Stimulated activated CD4-positive, alpha-beta T cell treated with anti-CD3 and anti-CD28 coated beads, Interleukin-1b, Interleukin-23, amount 100 ng/mL, for 1 hour (primary cell): ENCODE measurements at places on chromosomes 3 and 15.

- no peak for DNase-seq
These were observed 37.9 kb downstream of the LIPC start for GRCh38 chr15:58469432-58470353.

DNA sequence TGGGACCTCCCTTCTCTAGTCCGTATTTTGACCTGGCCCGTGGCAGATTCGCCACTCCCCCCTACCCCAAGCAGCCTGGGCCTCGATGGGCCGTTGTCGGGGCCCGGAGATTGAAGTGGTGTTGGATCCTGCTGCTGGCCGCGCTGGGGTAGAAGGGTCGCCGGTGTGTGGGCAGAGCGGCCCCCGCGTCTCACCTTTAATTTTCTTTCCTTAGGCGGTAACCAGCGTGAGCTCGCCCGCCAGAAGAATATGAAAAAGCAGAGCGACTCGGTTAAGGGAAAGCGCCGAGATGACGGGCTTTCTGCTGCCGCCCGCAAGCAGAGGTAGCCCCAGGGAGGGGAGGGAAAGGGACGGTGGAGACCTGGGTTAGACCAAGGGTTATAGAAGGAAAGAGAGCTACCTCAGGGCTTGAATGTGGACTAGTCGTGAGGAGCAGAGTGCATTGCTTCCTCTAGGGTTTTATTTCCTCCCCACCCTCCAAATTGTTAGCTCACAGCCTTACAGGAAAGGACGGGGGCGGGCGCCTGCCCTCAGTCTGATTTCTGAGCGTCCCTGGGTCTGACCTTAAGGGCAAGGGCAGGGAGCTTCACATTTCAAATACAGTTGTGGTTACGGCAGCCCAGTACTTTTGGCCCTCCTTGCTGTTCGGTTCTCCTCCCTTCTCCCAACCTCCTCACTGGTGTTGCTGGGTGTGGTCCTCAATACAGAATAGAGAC is 799 bp downstream of the SERF2 start:
- no peak for DNase-seq

DNA sequence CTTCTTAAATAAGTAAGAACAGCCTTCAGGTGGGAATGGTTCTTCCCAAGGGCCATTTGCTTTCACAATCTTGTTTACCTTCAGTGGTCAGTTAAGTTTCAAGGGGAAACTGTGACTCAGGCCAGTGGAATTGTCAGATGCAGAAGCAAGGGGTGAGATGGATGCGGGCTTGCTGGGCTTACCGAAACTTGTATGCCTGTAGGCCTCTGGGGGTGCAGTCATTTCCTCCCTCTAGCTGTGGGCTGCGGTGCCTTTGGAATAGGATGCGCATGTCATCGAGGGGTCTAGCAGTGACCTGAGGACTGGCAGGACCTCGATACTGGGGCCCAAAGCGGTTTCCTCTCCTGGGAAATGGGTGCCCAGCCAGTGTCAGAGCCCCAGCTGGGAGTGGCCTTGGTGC is 121.6 kb downstream of the EEFSEC start:
- DNase-seq, result no peak

- no peak for DNase-seq
These were observed 51.1 kb downstream of the NEDD4 start for GRCh38 chr15:55942332-55942731.

DNA sequence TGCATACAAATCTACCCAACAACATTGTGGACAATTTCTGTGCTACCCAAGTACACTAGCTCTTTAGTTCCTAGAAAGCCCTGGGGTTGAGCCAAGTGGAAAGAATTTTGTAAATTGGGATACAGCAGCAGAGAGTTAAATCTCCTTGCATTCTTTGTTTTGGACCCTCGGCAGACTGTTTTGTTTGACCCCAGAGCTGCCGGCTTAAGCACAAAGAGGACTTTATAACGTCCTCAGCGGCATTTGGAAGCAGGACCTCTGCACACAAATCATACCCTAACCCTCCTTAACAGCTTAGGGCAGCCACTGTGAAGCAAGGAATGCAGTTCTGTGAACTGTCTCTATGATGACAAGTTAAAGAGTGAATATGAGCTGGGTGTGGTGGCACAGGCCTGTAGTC is 415.3 kb downstream of the CNTN4 start:
- no peak for DNase-seq

- no peak for DNase-seq
These were observed 29.7 kb downstream of the EFCAB12 start for GRCh38 chr3:129398803-129399144.

DNA sequence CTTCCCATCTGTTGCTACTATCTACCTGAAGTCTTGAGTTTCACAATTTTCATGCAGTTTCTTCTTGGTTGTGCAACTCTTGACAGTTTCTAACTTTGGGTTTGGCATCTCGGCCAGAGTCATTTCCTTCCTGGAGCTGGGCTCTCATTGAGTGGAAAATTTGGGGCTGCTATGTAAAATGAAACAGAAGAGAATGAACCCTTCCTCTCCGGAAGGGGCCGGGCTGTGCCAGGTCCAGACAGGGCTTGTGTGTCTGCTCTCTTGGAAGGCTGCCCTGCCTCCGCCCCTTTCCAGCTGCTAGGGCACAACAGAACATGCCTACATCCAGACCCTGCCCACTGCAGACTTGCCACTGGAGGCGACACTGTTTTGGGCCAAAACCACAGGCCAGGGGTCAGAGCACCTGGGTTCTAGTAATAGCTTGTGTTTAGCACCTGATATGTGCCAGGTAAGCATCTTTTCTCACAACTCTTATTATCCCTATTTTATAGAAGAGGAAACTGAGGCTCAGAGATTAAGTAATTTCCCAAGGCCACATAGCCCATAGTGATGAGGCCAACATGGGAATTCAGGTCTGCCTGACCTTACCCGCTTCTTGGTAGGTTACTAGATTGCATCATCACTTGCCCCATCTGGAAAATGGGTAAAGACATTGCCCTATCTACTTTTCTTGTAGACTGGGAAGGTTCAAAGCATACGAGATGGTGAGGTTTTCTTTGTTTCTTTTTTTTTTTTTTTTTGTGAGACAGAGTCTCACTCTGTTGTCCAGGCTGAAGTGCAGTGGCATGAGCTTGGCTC is 25.0 kb downstream of the IRAK2 start:
- DNase-seq, result no peak

DNA sequence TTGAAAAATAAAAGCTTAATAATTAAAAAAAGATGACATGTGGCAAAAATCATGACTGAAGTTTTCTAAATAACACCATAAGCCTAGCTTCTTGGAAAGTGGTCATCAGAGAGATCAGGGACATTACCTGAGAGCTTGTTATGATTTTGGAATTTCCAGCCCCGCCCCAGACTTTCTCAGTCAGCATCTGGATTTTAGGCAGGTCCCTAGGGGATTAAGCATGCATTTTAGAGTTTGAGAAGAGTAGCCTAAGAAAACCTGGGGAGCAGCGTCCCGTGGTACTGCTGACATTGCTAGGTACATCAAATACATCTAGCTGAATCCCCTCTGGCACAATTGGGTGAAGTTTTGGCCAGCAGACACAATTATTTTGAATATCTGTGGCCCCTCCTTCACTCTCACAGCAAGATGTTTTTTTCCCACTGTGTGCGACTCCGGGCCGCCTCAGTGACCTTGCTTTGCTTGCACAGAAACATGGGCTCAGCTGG is 58.7 kb upstream of the MEF2A start:
- no peak for DNase-seq

DNA sequence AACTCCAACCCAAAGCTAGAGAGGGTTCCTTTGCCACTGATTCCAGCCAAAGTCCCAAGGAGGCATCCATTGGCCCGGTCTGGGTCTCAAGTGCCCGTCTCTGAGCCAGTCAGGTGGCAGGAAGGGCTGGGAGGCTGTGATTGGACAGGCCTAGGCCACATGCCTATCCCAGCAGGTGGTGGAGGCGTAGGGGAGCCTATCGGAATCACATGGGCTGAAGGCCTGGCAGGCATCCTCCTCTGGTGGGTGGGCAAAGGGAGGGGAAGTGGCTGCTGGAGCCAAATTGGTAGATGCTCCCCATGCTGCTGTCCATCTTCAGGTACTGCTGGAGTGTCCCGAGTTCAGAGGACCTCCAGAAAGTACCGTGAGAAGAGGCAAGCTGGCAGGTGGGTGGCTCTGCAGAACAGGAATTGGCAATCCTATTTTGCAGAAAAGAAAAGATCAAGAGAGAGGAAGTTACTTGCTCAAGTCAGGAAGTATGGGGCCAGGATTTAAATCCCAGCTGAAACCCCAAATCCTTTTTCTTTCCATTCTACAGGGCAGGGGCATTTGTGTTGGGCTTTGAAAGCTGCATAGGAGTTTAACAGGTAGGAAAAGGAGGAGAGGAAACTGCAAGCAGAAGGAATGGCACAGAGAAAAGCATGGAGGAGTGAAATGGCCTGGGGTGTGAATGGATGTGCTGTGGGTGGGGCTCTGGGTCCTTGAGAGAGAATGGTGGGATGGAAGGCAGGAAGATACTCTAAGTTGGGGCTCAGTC is 3.7 kb downstream of the CHST13 start:
- DNase-seq, result no peak

DNA sequence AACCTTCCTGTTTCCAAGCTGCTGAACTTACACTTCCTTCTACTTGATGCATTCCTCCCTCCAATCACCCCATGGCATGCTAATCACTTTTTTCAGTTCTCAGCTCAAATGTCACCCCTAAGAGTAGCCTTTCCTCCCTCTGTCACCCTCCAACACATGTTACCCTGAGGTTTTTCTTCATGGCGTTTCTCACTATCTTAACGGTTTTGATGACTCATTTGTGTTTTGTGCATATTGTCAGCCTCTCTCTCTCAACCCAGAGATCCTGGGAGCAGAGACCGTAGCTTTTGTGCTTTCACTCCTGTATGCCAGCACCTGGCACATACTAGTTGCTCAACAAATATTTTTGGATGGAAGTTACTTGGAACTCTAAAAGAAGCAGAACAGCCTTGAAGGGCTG is 24.5 kb downstream of the LRRC3B start:
- no peak for DNase-seq

DNA sequence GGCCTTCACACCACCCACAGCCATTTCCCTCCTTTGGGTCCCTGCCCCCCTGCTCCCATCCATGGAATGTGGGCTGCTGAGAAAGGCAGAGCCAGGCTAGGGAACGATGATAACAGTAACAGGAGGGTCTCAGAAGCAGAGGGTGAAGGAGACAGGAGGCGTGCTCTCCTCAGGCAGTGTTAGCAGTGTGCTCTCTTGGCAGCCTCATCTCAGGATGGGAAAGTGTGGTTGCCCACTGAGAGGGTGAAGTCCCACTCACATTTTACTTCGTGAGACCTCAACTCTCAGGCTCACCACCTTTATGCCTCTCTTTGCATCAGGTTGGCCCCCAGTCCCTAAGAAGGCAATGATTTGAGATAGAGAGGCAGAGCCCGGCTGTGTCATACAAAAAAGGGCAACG is 24.5 kb downstream of the TIGIT start:
- no peak for DNase-seq

- no peak for DNase-seq
These were observed 42.0 kb downstream of the UMPS start for GRCh38 chr3:124772081-124772831.

GRCh38 chr15:57690341-57690966 is 16.1 kb upstream of the POLR2M start:
- no peak for DNase-seq

DNA sequence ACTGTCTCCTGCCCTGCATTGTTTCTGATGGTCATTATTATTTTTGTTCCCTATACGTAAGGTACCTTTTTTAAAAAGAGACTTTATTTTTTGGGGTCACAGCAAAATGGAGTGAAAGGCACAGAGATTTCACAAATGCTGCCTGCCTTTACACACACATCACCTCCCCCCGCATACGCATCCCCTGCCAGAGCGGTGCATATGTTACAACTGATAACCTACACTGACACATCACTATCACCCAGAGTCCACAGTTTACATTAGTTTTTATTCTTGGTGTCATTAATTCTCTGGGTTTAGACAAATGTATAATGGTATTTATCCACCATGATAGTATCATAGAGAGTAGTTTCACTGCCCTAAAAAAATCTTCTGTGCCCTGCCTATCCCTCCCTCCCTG is 43.6 kb upstream of the KLF13 start:
- no peak for DNase-seq

DNA sequence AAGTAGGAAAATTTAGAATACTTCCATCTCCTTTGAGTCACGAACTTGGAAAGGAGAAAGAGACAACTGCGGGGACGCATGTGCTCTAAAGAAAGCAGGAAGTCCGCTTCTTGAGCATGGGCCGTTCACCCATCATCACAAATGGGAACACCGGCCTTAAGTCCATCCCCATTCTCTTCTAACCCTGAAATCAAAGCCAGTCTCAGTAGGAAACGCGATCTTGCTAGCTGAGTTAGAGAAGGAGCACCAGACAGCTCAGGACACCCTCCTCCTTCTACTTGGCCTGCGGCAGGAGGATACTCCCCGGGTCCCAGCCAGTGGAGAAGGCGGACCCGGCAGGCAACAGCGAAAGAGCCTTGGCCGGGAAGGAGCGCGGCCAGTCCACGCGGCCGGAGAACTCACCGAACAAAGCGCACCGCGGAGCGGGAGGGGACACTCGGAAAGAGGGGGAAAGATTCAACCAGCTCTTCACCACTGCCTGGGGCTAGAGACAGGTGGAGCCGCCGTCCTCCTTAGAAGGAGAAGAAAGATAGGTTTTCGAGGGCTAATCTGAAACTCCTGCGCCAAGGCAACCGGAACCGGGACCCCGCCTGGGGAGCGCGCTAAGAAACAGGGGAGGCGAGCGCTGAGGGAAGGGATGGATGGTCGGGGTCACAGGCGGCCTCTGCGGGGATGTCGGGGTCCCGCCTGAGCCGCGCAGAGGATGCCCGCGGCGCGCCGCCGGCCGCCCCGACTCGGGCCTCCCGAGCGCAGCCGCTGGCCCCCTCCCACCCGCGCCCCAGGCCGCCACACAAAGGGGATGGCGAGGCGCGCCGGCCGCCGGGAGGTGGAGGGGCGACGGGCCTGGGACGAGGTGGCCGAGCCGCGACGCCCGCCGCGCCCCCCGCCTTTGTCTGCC is 818 bp downstream of the SLC4A7 start:
- peak; percentile 17 for DNase-seq

- DNase-seq, result no peak
These were observed 71.8 kb upstream of the GATM start for GRCh38 chr15:45449916-45450867.

GRCh38 chr3:71380096-71380495 is 203.4 kb downstream of the FOXP1 start:
- no peak for DNase-seq

DNA sequence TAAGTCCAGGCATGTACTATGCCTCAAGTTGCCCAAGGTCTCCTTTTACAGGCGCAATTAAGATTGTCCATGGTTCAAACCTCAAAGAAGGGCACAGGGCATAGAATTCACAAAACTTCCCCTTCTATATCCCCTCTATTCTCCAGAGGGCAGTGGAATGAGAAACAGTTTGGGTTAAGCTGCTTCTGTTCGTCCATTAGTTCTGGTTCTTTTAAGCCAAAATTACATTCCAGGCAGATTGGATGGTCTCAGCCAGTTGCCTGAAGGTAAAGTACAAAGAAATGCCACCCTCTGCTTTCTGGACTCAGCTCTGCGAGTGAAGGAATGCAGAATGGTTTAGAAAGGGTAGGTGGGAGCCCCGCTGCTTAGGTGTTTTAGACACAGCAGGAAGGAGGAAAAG is 200.7 kb downstream of the GREM1 start:
- DNase-seq, result no peak

DNA sequence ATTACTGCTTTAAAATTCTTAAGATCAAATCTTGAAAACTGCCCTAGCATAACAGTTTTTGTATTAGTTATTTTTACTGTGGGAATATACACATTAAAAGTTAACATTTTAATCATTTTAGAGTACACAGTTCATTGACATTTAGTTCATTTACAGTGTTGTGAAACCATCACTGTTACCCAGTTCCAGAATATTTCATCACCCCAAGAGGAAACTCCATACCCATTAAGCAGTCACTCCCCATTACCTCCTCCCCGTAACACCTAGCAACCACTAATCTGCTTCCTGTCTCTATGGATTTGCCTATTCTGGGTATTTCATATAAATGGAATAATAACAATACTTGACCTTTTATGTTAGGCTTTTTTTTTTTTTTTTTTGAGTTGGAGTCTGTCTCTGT is 164.1 kb upstream of the LRRFIP2 start:
- DNase-seq, result no peak
